Diencephalon (tissue), 1 donor: ENCODE measurements at places on chromosomes 1 and 21. TPM values are rescaled to one million over a fixed set of nuclear protein-coding genes. Genes with fewer than 3 reads are reported as not detected.

Gene SLC45A3
- total RNA-seq = 1.2 TPM

Gene CCDC181
- 15.2 TPM for total RNA-seq

Gene MYBPH
- not detected for total RNA-seq

Gene DMBX1
- 1.8 TPM for total RNA-seq

Gene EPRS1
- total RNA-seq = 158 TPM

Gene RSPO1
- not detected for total RNA-seq

Gene ALPL
- 10.4 TPM for total RNA-seq
